ENCODE measurements at places on chromosomes 2 and 18.

DNA sequence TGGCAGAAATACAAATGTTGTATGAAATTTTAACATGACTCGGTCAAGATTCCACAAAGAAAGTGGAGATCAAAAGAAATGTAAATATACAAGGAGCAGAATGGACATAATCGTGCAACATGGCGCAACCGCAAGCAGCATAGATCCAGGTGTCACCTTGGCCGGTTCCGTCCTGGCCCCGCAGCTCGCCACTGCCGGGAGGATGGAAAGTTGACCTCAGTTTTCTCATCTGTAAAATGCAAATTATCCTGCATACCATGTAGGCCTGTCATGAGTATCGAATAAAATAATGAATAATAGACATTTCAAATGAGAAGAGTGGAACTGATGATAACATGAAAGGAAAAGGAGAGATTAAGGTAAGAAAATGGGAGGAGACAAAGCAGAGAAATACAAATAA lies 427.3 kb upstream of the SMIM21 start:
- DNase-seq: no peak

DNA sequence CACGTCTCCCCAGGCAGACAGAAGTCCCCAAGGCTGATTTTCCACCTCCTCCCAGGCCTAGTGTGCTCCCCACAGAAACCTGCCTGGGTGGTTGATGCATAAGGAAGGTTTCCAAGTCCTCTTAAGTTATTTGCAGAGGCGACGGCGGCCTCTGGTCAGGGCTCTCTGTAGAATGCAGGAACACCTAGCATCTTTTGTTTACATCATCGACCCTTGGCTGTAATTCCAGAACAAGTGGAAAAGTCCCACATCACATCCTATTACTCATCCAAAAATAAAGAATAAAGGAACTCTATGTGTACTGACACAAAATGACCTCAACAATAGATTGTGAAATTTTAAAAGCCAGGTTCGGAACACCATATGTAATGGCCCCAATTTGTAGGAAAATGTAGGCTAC lies 211.1 kb downstream of the ALPK2 start:
- no peak for DNase-seq

DNA sequence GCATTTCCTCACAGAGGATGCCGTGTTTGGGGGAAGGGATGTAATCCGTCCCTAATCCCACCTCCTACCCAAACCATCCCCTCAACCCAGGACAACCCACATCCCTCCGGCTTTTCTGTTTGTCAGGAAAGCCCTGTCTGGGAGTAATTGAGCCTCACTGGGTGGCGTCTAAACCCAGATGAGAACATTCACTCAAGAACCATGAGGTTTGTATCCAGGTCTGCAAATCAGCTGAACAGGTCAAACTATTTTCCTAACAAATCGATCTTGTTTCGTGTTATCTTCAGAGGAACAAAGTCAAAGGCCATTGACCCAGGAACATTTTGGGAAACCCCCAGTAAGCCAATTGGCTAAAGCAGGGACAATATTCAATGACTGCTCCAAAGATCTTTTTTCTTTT lies 25.7 kb downstream of the CYP27C1 start:
- DNase-seq: no peak

DNA sequence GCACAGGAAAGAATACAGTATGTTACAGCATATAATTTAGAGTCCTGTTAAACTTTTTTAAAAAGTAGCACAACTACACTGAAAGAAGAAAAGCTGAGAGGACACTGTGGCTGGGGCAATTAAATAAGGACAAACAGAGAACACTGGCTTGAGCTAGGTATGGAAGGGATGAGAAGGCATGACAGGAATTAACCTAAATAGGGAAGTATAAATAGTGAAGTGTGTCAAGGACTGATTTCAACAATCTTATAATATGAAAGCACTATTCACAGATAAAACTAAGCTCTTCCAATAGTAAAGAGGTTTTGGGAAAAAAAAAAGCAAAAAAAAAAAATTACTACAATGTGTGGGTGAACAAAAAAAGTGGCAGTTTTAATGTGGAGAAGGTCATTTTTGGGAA lies 45.5 kb downstream of the PPP3R1 start:
- no peak for DNase-seq

- DNase-seq: peak; percentile 66
These were observed 38.9 kb downstream of the CNGA3 start for GRCh38 chr2:98385050-98385699.

GRCh38 chr2:6750411-6751158 lies 115.1 kb downstream of the CMPK2 start:
- no peak for DNase-seq

DNA sequence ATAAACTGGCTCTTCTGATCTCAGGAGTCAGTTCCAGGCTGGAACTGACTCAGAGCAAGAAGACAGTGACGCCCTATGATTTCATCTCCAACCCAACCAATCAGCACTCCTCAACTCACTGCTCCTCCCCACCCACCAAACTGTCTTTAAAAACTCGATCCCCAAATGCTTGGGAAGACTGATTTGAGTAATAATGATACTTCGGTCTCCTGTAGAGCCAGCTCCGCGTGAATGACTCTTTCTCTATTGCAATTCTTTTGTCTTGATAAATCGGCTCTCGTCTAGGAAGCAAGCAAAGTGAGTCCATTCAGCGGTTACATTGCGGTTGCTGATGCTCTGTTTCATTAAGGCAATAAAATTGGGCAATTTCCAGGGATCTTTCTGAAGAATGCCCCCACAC lies 1025.3 kb upstream of the CNTNAP5 start:
- no peak for DNase-seq

- no peak for DNase-seq
These were observed 2.8 kb upstream of the TUBB6 start for GRCh38 chr18:12305211-12305610.

DNA sequence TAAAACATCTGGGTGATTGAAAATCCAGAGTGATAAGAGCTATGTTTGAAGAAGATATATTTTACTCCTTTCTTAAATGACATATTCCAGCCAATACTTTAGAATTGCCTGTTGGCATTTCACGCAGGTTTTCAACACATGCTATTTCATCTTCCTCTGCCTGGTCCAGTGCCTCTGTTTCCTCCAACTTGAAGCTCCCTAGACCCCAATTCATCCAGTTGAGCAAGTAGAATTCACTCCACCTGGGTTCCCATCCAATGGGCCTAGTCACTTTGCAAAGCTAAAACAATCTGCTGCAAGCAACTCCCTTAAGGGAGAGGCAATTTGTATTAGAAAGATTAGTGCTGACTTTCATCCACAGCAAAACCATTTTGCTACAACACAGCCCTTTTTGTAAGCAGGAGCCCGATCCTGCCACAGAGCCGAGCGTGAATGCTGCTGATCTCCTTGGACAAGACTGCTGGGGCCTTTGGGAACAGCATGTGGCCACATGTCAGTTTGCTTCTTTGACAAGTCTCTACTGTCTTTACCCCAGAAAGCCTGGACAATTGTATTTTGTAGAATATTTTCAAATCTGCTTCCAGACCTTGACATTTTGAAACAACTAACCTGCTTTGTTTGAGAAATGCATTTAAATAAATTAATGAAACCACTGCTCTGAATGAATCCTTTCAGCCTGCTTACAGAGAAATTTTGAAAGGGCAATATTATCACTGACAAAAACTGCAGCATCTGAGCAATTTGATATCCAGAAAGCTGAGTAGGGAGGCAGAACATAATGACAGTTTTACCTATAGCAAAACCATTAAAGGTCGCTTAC lies 259.1 kb downstream of the TDRD15 start:
- no peak for DNase-seq

- no peak for DNase-seq
These were observed 230.4 kb downstream of the TWIST2 start for GRCh38 chr2:239078128-239078924.

DNA sequence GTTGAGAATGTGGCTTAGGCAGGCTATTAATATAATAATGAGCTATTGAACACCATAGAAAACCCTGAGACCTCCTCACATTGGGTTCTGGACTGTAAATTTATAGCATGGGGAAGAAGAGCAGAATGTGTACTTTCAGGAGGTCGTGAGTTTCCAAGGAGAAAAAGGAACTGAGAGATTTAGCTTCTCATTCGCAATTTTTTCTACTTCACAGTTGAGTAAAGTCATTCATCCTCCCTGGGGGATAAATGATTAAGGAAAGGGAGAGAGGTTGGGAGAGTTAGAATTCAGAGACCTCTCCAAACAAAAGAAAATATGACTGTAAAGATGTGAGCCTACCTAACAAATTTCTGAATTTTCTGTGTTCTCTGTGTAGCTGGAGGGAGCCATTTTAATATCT lies 205.8 kb upstream of the CYRIA start:
- DNase-seq: no peak

GRCh38 chr2:224027931-224028330 lies 11.2 kb downstream of the SERPINE2 start:
- no peak for DNase-seq

GRCh38 chr2:210792000-210792399 lies 235.6 kb downstream of the CPS1 start:
- no peak for DNase-seq

DNA sequence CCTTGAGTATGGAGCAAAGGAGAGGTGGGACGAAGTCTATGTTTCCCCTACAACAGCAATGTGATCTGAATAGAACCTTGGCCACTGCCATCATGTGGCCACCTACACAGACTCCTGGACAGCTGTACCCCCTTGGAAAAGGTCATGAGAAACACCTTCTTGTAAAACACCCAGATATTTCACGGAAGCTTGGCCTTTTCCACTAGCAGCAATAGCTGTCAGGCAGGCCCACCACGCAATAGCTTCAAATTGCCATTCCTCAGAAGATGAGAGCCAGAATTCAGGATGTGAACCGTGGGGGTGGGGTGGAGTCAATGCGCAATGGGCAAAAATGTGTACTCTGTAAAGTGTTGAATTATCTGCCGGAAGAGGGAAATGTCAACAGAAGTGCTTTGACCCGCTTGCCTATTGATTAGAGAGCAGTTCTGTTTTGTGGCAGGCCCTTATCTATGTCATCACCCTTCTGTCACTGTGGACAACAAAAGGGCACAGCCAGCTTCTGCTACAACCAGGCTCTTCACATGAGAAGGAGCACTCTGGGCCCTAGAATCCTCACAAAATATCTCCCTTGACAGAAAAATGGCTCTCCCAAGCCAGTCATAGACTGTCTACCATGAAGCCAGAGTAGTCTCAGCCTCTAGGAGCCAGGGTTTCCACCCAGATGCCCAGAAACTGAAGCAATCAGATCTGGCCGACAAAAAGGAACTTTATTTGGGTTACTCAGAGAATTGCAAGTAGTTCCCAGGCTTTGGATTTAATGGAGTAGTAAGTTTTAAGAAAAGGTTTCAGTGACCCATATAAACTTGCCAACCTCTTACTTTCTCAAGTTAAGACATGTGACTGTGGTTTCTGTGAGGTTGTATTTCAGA lies 9.5 kb downstream of the INPP1 start:
- no peak for DNase-seq

DNA sequence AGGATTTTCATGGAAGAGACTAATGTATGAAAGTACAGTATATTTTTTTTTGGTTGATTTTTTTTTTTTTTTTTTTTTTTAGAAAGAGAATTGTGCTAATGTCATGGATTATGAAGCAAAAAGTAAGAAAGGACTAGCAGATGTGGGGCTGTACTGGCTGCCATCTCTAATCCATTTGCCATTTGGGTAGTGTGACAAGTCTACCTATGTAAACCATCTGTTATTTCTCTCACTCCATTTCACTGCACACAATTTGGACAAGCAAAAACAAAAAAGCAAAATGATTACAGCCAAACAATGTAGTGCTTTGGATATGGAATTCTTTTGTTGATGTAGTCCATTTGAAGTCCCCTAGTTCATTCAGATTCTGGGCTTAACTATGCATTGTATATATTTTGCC lies 1355.4 kb downstream of the LRP1B start:
- no peak for DNase-seq

- no peak for DNase-seq
These were observed 213.6 kb downstream of the GLI2 start for GRCh38 chr2:120949027-120949956.

Data from activated T-cell treated with anti-CD3 and anti-CD28 coated beads for 24 hours (primary cell).